ENCODE measurements at places on chromosomes 12 and 14. TPM values are rescaled to one million over a fixed set of nuclear protein-coding genes. Genes with fewer than 3 reads are reported as not detected.

DNA sequence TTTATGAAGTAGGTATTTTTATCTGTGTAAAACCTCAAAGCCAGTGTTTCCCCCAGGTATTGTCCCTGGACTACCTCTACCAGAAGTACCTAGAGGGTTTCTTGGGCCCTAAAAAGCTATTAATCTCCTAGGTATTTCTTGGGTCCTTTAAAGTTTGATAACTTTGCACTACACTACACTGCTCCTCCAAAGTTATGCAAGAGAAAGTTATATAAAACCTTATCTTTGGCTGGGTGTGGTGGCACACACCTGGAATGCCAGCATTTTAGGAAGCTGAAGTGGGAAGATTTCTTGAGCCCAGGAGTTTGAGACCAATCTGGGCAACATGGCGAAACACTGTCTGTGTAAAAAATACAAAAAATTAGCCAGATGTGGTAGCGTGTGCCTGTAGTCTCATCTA is 34.9 kb downstream of the PTPN21 start:
- H3K4me1 ChIP-seq, result peaks cover 5% of the 10 kb centered on the region
- no peak overlapping the region for H3K4me3 ChIP-seq
- DNase-seq, result no peak
- H3K27ac ChIP-seq, result no peak overlapping the region
- no peaks in the 10 kb centered on the region for H3K27me3 ChIP-seq
- no peaks in the 10 kb centered on the region for H3K36me3 ChIP-seq

GRCh38 chr14:99514552-99515300 is 33.5 kb downstream of the CCNK start:
- H3K36me3 ChIP-seq, result no peaks in the 10 kb centered on the region
- no peaks in the 10 kb centered on the region for H3K27me3 ChIP-seq
- DNase-seq, result no peak
- no peak overlapping the region for H3K4me3 ChIP-seq
- no peaks in the 10 kb centered on the region for H3K4me1 ChIP-seq

- no peak overlapping the region for H3K4me3 ChIP-seq
- no peaks in the 10 kb centered on the region for H3K36me3 ChIP-seq
- H3K4me1 ChIP-seq, result peaks cover 5% of the 10 kb centered on the region
- H3K27ac ChIP-seq, result no peak overlapping the region
Measured at GRCh38 chr14:92991536-92991935, 68.6 kb downstream of the CHGA start.

DNA sequence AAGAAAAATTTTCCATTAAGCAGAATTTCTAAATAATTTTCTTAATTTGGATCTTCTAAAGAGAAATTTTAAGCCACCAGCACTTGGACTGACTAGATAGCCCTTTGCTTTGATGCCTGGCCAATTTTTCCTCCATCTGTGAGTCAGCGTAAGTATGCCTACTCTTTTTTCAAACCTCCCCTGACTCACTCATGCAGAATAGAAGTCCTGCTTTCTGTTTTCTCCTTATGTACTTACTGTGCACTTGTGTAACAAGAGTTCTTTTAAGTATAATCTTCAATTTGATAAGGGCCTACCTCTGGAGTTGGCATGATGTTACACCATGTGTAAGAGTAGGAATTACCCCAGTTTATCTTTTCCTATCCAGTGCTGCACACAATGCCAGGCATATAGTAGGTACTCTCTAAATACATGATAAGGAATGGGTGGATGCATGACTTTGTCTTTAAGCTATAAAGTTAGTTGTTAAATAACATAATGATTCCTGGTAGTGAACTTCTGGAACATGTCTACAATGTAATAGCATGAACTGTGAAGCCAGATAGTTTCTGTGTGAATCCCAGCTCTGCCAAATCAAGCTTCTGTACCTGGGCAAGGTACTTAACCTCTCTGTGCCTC is 329.6 kb downstream of the TMTC2 start:
- peak overlapping the region; percentile 30 for H3K4me3 ChIP-seq
- no peaks in the 10 kb centered on the region for H3K27me3 ChIP-seq
- DNase-seq, result peak; percentile 46
- H3K27ac ChIP-seq, result peak overlapping the region; percentile 45
- H3K36me3 ChIP-seq, result no peaks in the 10 kb centered on the region

DNA sequence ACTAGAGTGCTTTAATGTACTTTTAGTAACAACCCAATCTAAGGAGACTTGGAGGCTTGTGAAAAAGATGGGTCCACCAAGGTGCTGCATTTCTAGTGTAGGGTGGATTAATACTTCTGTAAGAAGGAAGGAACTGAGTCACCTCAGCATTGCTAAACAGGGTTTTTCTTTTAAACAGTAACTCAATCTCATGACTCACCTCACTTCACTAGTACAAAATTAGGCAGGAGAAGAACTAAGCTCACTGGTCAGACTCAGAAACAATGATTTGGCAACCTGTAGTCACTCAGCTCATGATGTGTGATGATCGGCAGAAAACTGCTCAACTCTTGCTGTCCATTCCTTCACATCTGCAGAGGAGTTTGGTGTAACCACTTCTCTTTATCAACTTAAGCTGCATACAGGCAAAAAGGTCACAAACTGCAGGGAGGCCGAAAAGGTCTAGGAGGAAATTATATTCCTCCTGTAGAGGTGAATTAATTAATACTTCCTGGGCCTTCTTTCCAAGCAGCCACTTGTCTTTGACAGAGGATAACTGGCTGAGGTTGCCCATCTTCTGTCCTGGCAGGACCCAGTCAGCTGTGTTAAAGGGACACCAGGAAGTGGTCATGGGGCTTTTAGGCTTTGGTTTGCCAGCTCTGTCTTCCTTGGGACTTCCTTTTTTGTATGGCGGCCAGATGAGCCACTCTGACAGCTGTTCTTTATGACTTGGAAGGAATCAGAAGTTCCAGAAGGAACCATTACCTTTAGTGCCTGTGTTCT is 466.9 kb downstream of the FUT8 start:
- peak overlapping the region; percentile 17 for H3K27ac ChIP-seq
- H3K4me1 ChIP-seq, result peaks cover 14% of the 10 kb centered on the region
- no peaks in the 10 kb centered on the region for H3K27me3 ChIP-seq
- H3K4me3 ChIP-seq, result no peak overlapping the region

DNA sequence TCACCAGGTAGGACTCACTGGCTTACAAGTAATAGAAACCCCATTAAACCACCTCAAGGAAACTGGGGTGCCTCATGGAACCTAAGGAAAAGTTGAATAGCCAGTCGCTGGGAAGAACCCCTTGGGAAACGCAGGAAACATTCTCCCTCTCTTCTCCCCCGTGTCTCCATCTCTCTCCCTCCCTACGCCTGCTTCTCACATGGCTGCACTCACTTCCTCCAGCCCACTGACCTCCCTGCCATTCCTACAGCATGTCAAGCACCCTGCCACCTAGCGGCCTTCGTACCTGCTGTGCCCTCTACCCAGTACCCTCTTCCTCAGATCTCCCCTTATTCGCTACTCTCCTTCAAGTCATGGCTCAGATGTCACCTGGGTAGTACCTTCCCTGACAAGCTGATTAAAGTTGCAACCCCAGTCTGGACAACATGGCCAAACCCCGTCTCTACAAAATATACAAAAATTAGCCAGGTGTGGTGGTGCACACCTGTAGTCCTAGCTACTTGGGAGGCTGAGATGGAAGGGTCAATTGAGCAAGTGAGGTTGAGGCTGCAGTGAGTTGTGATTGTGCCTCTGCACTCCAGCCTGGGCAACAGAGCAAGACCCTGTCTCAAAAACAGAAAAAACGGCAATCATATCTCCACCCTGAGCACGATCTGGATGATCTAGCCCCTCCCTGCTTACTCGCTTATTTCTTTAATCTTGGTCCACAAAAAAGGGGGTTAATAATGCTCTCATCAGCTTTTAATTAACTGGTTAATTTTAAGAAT is 6.4 kb upstream of the DTX1 start:
- no peak for DNase-seq
- H3K4me3 ChIP-seq, result no peak overlapping the region
- H3K4me1 ChIP-seq, result no peaks in the 10 kb centered on the region
- H3K27me3 ChIP-seq, result peaks cover 35% of the 10 kb centered on the region
- no peaks in the 10 kb centered on the region for H3K36me3 ChIP-seq
- H3K27ac ChIP-seq, result no peak overlapping the region

- no peaks in the 10 kb centered on the region for H3K27me3 ChIP-seq
- H3K36me3 ChIP-seq, result no peaks in the 10 kb centered on the region
- H3K4me1 ChIP-seq, result no peaks in the 10 kb centered on the region
- no peak for DNase-seq
- no peak overlapping the region for H3K4me3 ChIP-seq
Measured at GRCh38 chr14:32779840-32780239, 158.8 kb upstream of the NPAS3 start.

- no peak overlapping the region for H3K4me3 ChIP-seq
- no peak for DNase-seq
- H3K27me3 ChIP-seq, result no peaks in the 10 kb centered on the region
- no peak overlapping the region for H3K27ac ChIP-seq
- no peaks in the 10 kb centered on the region for H3K36me3 ChIP-seq
- peaks cover 29% of the 10 kb centered on the region for H3K4me1 ChIP-seq
Measured at GRCh38 chr14:93009471-93010129, 86.7 kb downstream of the CHGA start.

DNA sequence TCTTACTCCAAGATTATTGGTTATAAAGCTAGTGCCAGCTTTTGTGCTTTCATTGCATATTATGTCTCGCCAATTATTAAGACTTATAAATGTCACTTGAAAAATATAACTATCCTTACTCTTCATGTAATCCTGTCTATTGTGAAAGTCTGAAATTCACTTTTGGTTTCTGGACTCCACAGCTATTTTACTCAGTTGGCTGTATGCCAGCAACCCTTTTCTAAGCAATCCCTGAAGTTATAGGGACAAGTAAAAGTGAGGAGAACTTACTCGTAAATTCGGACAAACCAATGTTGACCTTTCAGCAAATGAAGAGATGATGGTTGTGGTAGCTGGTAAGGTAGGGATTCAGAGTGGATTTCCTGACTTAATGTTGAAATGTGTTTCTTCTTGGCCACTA is 196.3 kb downstream of the NPAS3 start:
- H3K4me3 ChIP-seq, result no peak overlapping the region
- H3K36me3 ChIP-seq, result no peaks in the 10 kb centered on the region
- no peaks in the 10 kb centered on the region for H3K4me1 ChIP-seq

DNA sequence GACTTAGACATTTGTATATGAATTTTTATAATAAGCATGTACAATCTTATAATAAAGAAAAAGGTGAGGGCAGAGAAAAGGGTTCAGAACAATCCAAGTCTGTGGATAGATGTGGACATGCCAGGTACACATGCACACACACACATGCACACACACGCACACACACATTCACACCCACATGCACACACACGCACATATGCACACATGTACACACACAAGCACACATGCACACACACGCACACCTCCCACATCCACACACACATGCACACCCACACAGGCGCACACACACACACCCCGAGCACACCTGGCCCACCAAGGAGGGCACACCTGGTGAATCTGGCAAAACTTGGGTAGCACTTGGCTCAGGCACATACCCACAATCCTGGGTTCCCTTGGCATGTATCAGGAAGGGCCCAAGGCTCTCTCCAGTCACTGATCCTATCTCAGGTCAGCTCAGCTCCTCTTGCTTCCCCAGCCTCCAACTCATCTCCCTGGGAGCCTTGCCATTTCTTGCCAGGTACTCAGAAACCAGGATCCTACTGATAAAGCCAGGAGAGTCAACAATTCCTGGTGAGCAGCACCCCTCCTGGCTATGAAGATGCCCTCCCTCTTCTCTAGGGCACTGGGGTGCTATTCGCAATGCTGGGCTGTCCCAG is 18.6 kb upstream of the TMEM106C start:
- H3K36me3 ChIP-seq, result no peaks in the 10 kb centered on the region
- no peaks in the 10 kb centered on the region for H3K27me3 ChIP-seq
- no peak overlapping the region for H3K27ac ChIP-seq
- DNase-seq, result no peak

GRCh38 chr12:130220706-130221100 is 58.4 kb downstream of the FZD10 start:
- no peak overlapping the region for H3K27ac ChIP-seq
- H3K4me3 ChIP-seq, result no peak overlapping the region
- H3K27me3 ChIP-seq, result peaks cover 15% of the 10 kb centered on the region
- DNase-seq, result no peak

LPCAT3 gene
- 102 TPM for total RNA-seq

CGRRF1 gene
- total RNA-seq, result 11.3 TPM

AKAP3 gene
- total RNA-seq, result 3.0 TPM

INSM2 gene
- not detected for total RNA-seq

RALGAPA1 gene
- 30.0 TPM for total RNA-seq
